Activated CD4-positive, alpha-beta T cell treated with anti-CD3 and anti-CD28 coated beads, Interleukin-2, Interleukin-6, amounts not matched to agents 100 ng/mL and 50 ng/mL, durations not matched to agents 16 hours and 8 hours (primary cell): ENCODE measurements at places on chromosomes 13 and 19.
A peak's percentile ranks its signal among the peaks of the same experiment; 100 is the strongest.

- DNase-seq = no peak
These were observed 16.0 kb downstream of the UPF1 start for GRCh38 chr19:18847549-18848463.

- peak; percentile 40 for DNase-seq
These were observed 16.3 kb downstream of the LEUTX start for GRCh38 chr19:39795001-39795400.

GRCh38 chr19:35846038-35846668, 6.2 kb downstream of the NPHS1 start:
- DNase-seq = no peak

DNA sequence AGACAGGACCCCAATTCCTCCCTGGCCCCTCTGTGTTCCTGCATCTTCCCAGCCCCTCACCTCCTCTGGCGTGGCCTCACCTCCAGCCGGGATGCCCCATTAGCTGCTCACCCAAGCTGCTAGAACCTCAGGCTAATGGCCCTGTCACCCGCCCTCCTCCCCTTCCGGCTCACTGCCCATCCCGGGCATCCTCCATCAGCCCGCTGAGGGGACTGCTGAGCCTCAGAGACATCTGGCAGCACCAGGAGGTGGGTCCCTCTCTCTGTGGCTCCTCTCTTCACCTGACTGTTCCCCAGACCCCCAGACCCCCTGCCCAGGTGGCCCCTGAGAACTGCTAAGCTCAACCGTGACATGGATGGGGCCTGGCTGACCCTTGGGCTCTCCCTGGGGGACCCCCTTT, 2.9 kb downstream of the FFAR1 start:
- DNase-seq = no peak

DNA sequence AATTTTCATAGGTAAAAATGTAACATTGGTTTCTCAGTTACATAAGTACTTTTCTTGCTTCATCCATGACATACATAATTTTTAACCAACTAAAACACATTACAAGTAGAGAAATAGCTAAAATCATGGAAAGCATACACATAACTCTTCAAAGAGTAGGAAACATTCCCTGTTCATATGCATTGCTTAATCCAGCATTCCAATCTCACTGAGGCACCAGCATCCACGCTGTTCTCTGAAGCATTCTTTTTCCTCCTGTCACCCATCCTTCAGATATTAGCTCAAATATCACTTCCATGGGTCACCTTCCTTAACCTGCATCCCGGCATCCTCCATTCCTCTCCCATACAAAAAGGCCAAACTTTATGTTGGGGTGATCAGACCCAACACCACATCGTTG, 79.1 kb downstream of the ZNF254 start:
- no peak for DNase-seq

GRCh38 chr19:12202250-12202649, 39.4 kb downstream of the ZNF136 start:
- DNase-seq = peak; percentile 6
